GM12864 (cell line): ENCODE measurements at places on chromosomes 13 and 19.

GRCh38 chr19:40155749-40156265 lies 35.4 kb upstream of the MAP3K10 start:
- DNase-seq = no peak

DNA sequence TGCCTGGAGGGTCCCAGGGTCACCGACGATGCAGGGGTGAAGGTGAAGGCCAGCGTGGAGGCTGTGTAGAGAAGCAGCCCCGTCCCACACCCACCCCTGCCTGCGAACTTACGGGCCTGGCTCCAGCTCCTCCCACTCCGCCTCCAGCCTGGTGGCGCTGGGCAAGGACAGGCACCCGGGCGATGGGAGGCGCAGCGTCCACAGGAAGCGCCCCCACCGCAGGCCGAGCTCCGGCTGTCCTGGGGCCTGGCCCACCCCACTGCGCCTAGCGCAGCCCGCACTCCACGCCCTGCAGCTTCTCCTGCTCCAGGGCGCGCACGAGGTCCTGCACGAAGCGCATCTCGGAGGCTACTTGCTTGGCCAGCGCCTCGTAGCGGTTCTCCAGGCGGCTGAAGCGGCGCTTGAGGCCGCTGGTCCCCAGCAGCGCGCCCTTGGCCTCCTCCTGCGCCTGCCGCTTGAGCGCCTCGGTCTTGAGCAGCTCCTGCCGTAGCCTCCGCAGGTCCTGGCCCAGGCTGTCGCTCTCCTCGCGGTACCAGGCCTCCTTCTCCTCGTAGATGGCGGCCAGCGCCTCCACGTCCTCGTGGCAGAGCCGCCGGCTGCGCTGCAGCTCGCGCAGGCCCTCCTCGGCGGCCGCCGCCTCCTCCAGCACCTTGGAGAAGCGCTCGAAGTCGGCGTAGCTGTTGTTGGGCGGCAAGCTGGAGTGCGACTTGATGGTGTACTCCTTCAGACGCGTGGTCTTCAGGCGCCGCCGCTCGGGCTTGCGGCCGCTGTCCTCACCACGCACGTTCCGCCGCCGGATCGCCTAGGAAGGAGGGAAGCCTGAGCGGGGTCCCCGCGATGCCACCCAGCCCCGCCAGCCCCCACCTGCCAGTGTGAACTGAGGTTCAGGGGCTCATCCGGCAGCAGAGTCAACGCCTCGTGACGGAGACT lies 11.8 kb downstream of the DAPK3 start:
- DNase-seq = no peak

DNA sequence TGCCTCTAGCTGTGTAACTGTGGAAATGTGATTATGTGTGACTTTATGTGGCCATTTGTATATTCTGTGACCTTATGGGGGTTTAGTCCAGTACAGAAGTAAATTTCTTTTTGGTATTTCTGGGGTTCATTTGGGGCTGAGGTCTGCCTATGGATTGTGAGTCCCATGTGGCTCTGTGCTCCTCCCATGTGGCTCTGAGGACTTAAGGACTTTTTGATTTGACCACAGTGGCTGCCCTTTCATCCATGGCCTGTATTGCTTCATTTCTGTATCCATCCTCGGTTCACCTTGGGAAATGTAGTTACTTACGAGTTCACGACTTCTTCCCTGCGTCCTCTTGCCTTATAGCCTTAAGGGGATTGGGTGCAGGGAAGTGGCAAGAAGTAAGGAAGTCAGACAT lies 1.0 kb downstream of the ZNF420 start:
- no peak for DNase-seq

DNA sequence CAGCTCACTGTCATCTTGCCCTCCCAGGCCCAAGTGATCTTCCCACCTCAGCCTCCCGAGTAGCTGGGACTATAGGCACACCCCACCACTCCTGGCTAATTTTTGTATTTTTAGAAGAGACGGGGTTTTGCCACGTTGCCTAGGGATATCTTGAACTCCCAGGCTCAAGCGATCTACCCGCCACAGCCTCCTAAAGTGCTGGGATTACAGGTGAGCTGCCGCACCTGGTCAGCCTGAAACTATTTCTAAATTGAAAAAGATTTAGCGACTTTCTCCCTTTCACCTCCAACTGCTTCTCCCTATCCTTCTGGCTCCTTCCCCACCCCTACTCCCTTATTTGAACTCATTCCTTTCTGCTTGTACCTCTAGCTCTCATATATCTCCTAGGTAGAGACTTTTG lies 19.8 kb upstream of the NAA16 start:
- no peak for DNase-seq

GRCh38 chr19:5286465-5287029 lies 54.1 kb downstream of the PTPRS start:
- DNase-seq = no peak

DNA sequence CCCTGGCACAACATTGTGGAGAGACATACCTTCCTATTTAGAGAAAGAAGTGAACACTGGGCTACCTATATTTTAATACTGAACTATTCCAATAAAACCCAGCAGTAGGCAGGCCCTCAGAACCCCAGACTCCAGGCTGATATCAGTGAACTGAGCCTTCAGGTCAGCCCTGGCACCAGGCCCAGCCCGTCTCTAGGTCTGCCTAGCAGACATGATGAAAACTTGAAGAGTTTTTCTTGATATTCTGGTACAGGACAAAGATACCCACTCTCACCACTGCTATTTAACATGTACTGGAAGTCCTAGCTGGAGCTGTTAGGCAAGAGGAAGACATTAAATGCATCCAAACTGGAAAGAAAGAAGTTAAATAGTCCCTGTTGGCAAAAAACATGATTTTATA lies 396.6 kb upstream of the SPRY2 start:
- no peak for DNase-seq

GRCh38 chr19:51415187-51415586 lies 2.3 kb downstream of the SIGLEC10 start:
- no peak for DNase-seq

DNA sequence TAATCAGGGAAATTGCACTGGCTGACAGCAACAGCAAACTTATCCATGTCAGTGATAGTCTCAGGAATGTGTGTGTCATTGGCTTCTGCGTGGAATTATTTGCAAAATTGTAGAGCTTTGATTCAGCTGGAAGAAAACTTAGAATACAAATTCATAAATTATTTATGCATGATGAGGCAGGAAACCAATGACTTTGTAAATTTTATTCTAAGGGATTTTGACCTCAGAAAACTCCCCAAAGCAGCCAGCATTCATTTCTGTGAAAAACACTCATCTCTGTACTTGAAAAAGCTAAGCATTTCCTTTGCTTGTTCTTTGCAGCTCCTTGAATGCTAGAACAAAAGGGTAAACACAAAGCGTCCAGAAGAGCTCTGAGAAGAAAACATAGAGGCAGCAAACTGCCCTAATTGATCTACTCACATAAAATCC lies 162.4 kb downstream of the DCT start:
- peak; percentile 18 for DNase-seq

GRCh38 chr19:51701468-51702100 lies 8.5 kb downstream of the SPACA6 start:
- no peak for DNase-seq

DNA sequence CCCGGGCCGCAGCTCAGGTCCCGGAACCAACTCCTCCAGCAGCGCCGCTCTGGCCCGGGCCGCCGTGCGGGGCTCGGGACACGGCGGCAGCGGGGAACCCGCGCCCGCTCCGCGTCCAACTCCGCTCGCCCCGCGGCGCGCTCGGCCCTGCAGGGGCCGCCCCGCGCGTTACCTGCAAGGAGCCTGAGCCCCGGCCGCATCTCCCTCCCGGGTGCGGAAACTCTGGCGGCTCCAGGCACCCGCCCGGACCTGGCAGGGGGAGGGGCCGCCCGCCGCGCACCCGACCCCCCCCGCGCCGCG lies at the start of gene TMTC4:
Gene TMTC4 (minus strand): TSS at position 224 of the 300 bp plus-strand sequence. CDS start 4,433 bp downstream, outside the sequence.
- no peak for DNase-seq

- DNase-seq = no peak
These were observed 118.2 kb downstream of the SIPA1L3 start for GRCh38 chr19:38024992-38025908.

GRCh38 chr19:5057860-5058259 lies 88.9 kb downstream of the KDM4B start:
- DNase-seq = no peak

- DNase-seq = no peak
These were observed 173.7 kb downstream of the TBC1D4 start for GRCh38 chr13:75308222-75308621.

DNA sequence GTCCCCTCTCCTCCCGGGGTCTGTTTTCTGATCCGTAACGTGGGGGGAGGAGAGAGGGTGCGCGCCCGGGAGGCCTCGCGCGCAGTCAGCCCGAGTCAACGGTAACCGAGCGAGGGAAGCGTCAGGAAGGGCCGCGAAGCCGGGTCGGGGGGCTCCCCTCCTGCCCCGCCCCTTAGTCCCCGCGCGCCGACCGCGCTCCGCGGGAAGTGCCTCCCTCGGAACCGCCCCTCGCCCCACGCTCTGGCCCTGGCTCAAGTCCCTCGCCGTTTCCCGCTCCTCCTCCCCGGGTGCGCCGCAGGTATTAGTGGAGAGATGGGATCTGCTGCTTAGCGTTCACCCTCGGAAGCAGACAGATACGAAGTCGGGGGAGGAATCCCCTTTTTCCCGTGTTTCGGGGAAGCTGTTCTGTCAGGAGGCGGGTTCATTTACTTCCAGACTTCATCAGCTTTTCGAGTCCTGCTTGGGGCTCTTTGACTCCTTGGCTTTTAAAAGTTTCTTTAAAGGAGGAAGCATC lies 770 bp downstream of the HNRNPM start:
- no peak for DNase-seq
